ENCODE measurements at places on chromosomes 7 and 10.
A peak's percentile ranks its signal among the peaks of the same experiment; 100 is the strongest.

DNA sequence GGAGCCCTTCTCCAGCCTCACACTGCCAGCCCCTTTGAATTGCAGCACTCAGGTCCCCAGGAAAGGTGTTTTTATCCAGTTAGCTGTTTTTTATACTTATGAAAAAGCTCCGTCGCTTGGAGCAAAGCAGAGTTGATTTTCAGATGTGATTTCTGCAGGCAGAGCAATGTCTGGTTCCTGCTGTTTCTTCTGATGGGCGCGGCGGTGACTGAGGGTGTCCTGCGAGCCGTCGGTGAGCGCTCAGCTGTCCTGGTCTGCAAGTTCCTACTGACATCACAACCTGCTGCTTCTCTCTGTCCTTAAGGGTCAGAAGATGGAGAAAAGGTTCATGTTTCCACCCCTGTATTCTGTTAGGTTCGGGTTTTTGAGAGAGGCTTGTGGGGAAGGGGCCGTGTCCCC, 109.6 kb upstream of the FAM20C start:
- DNase-seq = no peak

- DNase-seq = no peak
These were observed 1.3 kb upstream of the LRIT2 start for GRCh38 chr10:84226616-84227015.

DNA sequence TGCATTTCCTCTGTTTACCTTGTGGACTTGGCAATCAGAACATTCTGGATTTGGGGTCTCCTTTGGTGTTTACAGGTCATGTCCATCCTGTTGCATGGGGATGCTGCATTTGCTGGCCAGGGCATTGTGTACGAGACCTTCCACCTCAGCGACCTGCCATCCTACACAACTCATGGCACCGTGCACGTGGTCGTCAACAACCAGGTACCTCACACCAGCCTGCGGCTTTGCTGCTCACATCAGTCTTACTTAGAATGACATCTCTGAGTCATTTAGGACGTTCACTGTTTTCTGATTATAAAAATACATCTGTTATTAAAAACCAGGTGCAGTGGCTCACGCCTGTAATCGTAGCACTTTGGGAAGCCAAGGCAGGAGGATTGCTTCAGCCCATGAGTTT, 67.0 kb upstream of the ZMIZ2 start:
- DNase-seq = no peak

DNA sequence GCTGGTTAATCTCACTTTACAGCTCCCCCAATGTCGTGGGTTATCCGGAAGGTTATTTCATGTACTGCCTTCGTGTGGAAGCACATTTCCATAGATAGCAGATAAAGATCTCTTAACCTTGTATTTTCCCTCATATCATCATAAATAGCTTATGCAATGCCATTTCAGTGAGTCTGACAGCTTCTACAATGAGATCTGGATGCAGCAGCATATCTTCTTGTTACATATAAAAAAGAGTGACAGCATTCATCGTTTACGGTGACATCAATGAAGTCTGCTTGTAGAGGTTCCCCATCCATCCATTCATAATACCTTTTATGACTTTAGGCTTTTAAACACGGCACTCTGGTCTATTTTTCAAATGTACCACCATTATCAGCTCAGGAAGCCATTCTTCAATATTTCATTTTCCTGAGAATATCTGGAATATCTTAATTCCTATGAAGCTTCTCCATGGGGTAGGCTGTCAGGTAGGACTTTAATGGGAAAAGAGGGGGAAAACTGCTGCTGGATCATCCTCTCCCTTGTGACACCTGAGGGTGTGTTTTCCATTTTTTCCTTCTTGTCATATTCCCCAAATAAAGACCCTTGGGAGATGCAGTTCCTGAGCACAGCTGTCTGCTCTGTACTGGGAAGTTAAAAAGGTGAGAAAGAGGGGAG, 51.9 kb upstream of the CTBP2 start:
- DNase-seq = no peak

- DNase-seq = no peak
These were observed 17.3 kb downstream of the KLLN start for GRCh38 chr10:87846023-87846422.

DNA sequence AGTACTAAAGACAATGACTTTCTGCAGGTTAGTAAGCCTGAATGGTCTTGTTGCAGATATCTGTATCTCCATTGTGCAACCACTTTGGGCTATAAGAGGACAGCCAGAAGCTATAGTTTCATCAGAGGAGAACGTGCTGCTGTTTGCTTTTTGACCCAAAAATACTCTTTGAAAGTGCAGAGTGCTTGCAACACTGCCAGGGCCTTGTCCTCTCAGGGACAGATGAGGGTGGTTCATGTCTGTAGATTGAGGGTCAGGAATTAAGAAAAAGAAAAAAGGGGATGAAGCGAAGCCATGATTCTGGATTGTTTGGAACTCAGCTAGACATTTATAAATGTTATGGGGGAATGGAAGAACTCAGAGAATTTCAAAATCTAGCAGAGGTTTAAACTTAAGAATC, 212.5 kb downstream of the SEC23IP start:
- DNase-seq = no peak

DNA sequence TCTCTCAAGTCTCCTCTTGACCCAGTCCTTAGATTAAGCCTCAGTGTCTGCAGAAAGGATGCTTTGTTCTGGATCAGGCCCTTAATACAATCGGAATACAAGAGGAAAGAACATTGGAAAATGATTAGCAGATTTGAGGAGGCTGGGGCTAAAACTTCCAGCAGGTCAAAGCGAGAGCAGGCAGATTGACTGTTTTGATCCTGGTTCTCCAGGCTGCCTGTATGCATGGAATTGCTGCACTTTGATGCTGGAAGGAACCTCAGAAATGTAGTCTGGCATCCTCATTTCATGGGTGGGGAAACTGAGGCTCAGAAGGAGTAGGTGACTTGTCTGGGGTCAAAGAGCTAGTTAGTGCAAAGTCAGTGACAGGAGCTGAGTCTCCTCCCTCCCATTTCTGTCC, 202.8 kb downstream of the EMX2 start:
- DNase-seq = no peak

DNA sequence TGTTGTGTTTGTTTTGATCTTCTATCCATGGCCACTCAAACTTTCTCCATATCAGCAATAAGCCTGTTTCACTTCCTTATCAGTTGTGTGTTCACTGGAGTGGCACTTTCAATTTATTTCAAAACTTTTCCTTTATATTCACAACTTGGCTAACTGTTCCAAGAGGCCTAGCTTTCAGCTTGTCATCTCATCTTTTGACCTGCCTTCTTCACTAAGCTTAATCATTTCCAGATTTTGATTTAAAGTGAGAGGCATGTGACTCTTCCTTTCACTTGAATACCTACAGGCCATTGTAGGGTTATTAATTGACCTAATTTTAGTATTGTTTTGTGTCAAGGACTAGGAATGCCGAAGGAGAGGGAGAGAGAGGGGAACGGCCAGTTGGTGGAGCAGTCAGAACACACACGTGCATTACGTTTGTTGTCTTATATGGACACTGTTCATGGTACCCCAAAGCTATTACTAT, 5.5 kb upstream of the GNAT3 start:
- no peak for DNase-seq

DNA sequence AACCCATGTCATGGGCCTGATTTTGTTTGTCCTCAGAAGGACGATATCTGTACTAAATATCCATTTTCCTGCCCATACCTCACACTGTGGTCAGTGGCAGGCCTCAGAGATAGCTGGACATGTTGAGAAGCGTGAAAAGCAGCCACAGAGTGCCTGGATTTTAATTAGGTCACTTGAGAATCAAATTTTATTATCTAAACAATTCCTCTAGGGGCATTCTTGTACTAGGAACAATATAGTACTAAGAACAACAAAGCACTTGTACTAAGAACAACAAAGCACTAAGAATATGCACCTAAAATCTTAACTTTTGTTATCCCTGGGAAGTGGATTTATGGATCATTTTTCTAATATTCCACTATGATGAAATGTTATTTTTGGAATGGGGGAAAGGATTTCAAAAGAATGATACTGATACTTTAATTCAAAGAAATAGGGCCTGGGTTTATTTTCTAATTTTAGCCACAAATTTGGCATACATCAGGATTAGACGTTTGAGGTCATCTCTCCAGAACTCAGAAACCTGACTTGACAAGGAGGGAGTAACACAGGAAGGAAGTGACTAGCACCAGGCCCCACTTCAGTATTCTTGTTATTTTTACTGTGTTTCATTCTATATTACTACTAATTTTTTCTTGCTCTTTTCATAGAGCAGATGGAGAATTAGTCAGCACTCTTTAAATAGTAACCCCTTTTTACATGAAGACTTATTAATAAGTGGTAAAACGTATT, 112.2 kb downstream of the EXOC4 start:
- DNase-seq = no peak

DNA sequence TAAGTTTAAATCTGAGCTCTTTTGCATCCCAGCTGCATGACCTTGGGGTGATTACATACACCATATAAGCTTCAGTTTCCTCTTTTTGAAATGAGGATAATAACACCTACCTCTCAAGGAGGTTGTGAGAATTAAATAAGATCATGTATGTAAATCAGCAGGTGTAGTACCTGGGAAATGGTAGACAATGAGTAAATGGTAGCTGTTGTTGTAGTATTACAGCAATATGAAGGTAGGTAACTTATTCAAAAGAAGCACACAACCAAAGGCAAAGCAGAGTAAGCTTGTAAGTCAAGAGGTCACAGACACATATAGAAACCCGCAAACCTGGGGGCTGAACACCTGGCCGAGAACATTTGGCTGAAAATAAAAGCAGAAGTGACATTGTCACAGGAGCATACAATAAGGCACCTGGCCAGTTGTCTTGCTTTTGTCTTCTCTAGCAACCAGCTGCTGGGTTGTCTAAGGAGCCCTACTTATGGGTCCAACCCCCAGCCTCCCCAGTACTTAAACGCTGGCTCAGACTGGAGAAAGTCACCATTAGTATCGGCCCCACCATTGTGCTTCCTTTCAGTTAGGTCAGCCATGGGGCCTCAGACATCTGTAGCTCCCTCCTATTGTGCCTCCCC, 203.6 kb upstream of the MKLN1 start:
- no peak for DNase-seq

- no peak for DNase-seq
These were observed 74.4 kb downstream of the PPP1R3C start for GRCh38 chr10:91558473-91558872.

- DNase-seq = no peak
These were observed 75.1 kb upstream of the KIAA1217 start for GRCh38 chr10:24133835-24134234.

GRCh38 chr7:27198871-27199801, 755 bp downstream of the HOXA13 start:
- DNase-seq = no peak

DNA sequence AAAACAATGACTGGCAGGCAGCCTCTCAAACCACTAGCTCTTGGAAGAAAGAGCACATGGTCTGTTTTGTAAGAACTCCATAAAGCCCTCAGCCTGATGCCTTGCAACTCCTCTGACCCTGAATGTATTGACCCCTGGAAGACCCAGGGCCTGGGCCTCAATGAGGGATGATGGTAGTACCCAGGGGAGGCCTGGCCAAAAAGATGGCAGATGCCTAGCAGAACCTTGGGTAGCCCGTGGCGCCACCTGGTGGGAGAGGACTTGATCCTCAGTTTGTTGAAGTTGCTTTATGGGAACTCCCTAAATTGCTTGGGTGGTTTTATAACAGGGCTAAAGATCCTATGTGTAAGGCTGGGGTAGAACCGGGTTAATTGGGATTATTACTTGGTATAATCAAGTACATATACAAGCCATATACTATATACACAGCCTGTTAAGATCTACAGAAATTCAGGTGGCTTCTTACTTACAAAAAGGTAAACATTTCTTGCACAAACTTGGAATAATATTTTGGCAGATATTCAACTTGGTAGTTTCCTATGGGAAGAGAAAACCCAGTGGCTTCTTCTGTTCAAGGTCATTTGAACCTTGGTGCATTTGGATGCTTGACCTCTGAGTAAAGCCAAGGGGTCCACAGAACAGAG, 95.8 kb upstream of the CACUL1 start:
- peak; percentile 20 for DNase-seq

- no peak for DNase-seq
These were observed 28.0 kb downstream of the CTBP2 start for GRCh38 chr10:125132344-125132743.

GRCh38 chr10:128211064-128211504, 84.9 kb upstream of the MKI67 start:
- DNase-seq = no peak

- no peak for DNase-seq
These were observed 7.6 kb downstream of the ASB15 start for GRCh38 chr7:123608991-123609882.

GRCh38 chr10:480928-481552, 208.4 kb downstream of the DIP2C start:
- no peak for DNase-seq

DNA sequence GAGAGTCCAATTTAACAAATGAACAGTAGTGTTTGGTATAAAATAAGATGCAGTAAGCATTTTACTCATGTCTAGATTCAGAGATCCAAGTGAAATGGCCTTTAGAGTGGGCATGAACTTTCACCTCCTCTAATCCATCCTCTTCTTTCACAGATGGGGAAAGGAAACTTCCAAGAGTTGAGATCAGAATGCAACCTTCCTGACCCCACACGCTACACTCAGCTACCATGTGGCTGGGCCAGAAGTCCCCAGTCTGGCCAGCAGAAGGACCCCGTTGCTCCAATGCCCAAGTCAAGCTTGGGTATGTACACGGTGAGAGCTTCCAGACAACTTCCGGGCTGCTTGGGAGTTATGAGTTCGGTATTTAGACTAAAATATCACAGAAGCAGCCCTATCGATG, 228.0 kb downstream of the ELMO1 start:
- no peak for DNase-seq

- no peak for DNase-seq
These were observed 96.0 kb downstream of the MTERF1 start for GRCh38 chr7:91784469-91784868.

GRCh38 chr7:25333296-25333928, 105.1 kb upstream of the NPVF start:
- no peak for DNase-seq

DNA sequence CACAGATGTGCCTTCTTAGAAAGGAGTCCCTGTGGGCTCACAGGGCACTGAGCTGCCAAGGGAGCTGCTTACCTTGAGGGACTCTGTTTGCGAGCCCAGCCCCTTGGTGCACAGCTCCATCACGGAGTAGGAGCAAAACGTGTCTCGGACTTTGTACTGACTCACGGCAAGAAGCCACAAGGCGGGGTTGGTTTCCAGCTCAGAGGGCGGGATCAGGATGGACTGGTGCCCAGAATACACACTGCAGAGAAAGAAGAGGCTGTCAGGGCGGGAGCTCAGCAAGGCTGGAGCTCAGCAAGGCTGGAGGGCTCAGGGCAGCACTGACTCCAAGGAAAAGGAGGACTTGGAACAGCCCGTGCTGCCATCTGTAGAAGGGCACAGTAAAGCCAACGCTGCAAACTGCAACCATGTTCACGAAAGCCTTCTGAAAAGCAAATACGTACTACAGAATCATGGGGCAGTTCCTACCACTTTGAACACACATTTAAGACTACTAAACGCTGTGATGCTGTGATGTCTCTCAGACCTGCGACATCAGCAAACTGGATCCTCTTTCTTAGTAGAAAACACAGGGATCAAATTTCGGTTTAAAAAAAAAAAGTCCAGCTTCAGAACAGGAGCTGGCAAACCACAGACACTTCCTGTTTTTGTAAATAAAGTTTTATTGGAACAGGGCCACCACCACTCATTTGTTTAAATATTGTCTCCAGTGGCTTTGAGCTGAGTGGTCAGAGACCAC, 194.3 kb downstream of the ZMYND11 start:
- no peak for DNase-seq
